ENCODE measurements at places on chromosomes 11 and 22. TPM values are rescaled to one million over a fixed set of nuclear protein-coding genes. Genes with fewer than 3 reads are reported as not detected.

DNA sequence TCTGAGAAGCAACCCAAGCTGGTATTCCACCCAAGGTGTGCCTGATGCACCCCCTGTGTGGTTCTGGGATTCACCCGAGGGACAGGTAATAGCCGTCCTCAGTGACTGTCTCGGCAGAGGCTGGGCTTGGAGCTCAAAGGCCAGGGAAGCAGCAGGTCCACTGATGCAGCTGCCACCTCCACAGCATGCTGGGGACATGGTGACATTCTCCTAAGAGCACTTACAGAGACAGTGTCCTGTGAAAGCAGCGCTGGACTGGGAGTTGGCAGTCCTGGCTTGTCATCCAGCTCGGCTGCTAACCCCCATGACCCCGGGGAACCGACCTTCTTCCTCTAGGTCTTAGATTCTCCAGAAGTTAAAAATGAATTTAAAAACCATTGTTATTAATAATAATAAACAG lies 72.8 kb downstream of the RPUSD4 start:
- DNase-seq = no peak

DNA sequence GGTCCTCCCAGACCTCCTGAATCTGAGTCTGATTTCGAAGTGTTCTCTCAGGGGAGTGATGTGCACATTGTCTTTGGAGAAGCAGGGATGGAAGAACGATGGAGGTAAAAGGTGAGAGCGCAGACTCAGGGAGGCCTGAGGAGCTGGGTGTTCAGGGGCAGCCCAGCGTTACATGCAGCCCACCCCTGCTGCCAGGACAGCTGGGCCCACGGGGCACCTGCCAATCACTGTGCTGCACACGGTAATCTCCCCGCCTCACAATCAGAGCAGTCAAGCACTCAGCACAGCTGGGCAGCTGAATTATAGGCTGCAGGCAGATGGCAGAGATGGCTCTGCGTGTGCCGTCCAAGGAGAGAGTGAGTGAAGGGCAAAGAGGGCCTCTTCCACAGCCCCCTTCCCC lies 17.9 kb upstream of the HTR3A start:
- no peak for DNase-seq

- no peak for DNase-seq
Observed at GRCh38 chr11:23570828-23571227, 710.6 kb upstream of the CCDC179 start.

GRCh38 chr11:73203322-73203721 lies 14.8 kb upstream of the P2RY2 start:
- no peak for DNase-seq

DNA sequence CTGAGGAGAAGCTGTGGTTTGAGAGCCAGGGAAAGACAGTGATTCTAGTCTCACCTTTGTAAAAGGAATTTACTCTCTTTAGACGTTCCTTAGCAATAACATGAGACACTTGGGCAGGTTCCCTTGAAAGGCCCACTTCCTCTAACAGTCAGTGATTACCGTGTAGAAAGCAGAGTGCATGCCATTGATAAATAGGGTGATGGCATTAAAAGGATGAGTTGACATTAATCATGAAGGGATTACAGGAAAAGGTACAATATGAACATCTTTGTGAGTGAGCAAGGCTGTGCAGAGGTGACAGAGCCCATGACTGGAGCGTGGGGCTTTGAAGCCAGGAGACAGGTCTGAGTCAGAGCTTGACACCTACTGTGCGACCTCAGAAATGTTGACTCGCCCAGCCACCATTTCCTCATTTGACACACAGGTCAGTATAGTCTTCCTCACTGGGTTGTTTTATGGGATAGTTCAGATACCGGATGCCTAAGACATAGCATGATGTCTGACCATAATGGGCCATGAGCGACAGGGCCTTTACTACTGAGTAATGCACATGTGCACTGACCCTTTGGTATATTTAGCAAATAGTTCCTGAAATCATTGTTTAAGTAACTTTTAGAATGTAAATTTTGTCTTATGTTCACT lies 341.7 kb upstream of the MTNR1B start:
- no peak for DNase-seq

- DNase-seq = no peak
Observed at GRCh38 chr11:125374398-125374797, 121.7 kb downstream of the FEZ1 start.

DNA sequence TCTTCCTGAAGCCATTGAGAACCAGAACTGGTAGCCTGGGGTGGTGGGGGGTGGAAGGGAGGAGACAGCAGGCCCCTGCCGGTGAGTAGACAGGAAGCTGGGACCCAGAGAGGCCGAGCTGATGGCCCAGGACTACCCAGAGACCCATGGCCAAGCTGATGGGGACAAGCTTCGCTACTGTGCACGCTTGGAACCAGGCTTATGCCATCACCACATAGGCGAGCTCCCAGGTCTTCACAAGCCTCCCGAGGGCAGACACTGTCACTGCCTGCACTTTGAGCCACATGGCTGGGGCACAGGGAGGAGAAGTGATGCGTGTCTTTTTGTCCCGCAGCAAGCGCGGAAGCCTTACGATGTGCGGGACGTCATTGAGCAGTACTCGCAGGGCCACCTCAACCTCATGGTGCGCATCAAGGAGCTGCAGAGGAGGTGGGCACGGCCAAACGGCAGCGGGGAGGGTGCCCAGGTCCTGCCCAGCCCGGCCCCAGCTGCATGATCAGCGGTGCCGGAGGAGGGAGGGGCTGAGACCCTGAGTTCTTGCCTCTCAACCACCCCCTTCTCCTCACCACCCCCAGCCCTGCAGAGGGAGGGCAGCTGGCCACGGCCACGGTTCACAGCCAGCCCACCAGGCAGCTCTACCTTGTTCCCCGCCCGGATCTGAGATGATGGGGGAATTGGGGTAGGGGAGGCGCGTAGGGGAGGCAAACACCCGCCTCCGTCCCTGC lies 76.0 kb upstream of the KCNQ1OT1 start:
- DNase-seq = no peak

- no peak for DNase-seq
Observed at GRCh38 chr11:75872887-75873416, 57.9 kb downstream of the UVRAG start.

DNA sequence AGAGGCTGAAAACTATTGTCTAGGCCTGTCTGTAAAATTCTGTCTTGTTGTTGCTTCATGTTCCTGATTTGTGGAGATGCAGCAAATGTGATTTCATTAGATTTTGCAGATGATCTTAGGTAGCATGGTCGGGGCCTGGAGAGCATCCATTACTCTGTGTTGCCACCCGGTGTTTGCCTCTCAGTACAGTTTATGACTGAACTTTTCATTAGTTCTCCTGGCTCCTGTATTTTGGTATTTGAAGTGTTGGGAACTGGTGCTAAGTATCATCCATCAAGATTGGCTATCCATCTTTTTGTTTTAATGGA lies 7.7 kb downstream of the YWHAH start:
- DNase-seq = no peak

GRCh38 chr11:103806130-103806895 lies 230.1 kb upstream of the DDI1 start:
- DNase-seq = no peak

DNA sequence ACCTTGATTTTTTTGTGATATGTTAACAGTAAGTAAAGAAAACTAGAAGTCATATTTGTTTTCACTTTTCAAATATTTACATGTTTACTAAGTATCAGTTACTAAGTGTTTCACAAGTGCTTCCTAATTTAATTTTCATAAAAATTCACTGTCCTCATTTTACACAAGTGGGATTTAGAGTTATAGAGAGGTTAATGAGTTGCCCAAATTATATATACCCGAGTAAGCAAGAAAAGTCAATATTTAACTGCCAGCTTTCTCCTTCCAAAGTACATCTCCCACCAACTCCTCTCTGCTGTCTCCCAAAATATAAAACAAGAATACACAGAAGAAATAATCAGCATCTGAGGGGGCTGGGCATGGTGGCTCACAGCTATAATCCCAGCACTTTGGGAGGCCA lies 896.7 kb upstream of the ANO3 start:
- DNase-seq = no peak

- DNase-seq = no peak
Observed at GRCh38 chr11:73542175-73542574, 55.7 kb downstream of the FAM168A start.

DNA sequence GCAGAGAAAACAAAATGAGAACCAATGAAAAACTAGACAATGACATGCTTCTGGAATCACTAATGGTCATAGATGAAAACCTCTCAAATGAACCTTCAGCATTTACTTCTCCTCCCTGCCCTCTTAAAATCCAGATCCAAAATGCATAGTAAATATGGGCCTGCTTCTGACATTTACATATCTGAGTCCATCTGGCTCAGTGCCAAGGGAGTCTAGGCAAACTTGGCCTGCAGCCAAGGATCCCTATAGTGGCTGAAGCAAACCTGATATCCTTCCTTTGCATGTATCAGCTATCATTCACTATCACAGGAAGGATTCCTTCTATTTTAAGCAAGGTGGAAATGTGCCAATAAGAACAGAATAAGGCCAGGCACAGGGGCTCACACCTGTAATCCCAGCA lies 104.8 kb downstream of the C11orf58 start:
- no peak for DNase-seq

GRCh38 chr11:1326435-1327063 lies 17.1 kb upstream of the TOLLIP start:
- no peak for DNase-seq

DNA sequence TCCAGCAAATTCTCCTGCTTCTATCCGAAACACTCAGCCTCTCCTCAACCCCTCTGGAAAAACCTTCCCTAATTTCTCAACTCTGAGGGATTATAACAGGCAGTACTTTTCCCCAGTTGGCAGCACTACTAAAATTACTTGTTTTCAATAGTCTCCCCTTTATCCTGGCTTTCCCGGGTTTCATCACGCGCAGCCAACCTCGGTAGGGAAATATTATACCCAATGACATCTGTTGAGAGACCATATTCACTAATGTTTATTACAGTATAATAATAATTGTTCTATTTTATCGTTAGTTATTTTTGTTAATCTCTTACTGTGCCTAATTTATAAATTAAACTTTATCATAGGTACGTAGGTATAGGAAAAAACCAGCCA lies 330 bp upstream of the POLD3 start:
- no peak for DNase-seq

DNA sequence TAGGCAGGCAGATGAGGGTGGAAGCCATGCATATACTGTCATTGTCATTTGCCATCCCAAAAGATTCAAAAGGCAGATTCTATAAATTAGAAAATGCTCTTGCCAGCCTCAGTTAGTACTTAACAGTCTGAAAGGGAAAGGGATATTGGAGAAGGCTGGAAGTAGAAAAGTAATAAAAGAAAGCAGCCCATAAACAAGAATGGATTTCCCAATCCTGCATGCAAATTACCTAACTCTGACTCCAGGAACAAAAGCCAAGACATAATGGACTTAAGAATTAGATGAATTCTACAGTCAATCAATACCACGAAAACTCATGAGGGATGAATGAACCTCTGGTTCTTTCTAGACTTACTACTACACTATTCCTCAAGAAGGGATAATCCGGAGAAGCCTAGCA lies 5.9 kb downstream of the PAK1 start:
- no peak for DNase-seq

GRCh38 chr11:128686021-128686741 lies 7.7 kb upstream of the FLI1 start:
- peak; percentile 73 for DNase-seq

GRCh38 chr22:17633217-17633997 lies 4.9 kb upstream of the ATP6V1E1 start:
- DNase-seq = no peak

DNA sequence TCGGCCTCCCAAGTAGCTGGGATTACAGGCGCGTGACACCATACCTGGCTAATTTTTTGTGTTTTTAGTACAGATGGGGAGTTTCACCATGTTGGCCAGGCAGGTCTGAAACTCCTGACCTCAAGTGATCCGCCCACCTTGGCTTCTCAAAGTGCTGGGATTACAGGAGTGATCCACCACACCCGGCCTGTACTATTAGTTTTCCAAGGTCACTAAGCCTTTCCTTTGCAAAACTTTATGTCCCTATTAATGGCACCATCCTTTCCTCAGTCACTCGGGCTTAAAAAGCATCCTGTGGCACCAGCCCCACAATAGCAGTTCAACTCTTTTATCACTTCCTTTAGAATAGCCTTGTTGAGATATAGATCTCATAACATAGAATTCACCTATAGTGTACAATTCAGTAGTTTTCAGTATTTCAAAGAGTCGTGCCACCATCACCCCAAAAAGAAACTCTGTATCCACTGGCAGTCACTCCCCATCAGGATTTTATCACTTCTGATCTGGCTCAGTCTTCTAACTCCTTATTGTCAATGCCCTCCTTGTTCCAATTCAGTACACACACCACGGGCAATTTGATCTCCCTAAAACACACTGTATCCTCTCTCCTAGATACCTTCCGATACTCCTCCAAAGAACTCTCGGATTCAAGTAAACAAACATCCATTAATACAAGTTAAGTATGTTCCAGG lies 921 bp upstream of the BCL2L13 start:
- DNase-seq = no peak

DNA sequence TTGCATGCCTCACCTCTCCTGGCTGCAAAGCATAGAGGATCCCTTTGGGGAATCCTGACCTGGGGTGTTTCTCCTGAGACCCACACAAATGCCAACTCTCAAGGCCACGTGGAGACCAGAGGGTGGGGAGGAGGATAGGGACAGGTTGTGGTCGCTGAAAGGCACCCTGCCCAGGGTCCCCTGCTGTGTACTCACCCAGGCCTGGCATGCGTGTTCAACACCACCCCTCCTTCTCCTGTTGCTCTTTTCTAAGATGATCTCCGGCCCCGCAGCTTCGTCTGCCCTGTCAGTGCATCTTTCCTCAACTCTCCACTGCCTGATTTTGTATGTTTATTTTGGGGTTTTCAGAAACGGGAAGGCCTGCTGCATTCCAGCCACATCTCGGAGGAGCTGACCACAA lies 44.6 kb upstream of the PARVG start:
- DNase-seq = no peak

- DNase-seq = no peak
Observed at GRCh38 chr11:8318536-8318935, 54.9 kb upstream of the LMO1 start.

Gene OR5L2
- not detected for polyA plus RNA-seq

Gene RASSF10
- polyA plus RNA-seq = 13.6 TPM

Gene UPK2
- 3.6 TPM for polyA plus RNA-seq

Gene P2RY2
- polyA plus RNA-seq = 1.3 TPM

Gene OR51E2
- 0.13 TPM for polyA plus RNA-seq

Gene QSER1
- 47.4 TPM for polyA plus RNA-seq

Gene OR8B3
- polyA plus RNA-seq = not detected

Gene TRIM29
- polyA plus RNA-seq = 0.18 TPM

Gene OR52H1
- polyA plus RNA-seq = 0.20 TPM

Gene MS4A3
- 1.3 TPM for polyA plus RNA-seq

Gene LRRC32
- polyA plus RNA-seq = 40.4 TPM

Gene TBX1
- 9.0 TPM for polyA plus RNA-seq

Gene OR2D2
- polyA plus RNA-seq = not detected

Gene LDHAL6A
- 0.94 TPM for polyA plus RNA-seq

Data from left lung (tissue), 14 donors.